ENCODE measurements at places on chromosomes 4 and X.

DNA sequence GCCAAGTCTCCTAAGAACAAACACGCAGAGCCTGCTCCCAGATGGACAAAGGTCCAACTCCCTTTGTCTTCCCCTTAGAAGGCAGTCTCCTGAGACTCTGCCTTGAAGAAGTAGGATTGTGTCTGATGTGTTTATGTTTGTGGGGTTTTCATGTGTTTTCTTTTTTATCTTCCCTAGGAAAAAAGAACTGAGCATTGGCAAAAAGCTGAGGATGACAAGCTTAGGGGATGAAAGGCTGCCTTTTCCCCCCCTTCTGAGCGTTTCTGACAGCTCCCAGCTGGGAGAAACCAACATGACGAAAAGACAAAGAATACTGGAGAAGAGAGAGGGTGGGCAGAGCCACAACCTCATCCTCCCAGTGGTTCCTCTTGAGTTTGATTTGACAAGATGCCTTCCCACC, 181.1 kb downstream of the EVC2 start:
- no peak for DNase-seq

DNA sequence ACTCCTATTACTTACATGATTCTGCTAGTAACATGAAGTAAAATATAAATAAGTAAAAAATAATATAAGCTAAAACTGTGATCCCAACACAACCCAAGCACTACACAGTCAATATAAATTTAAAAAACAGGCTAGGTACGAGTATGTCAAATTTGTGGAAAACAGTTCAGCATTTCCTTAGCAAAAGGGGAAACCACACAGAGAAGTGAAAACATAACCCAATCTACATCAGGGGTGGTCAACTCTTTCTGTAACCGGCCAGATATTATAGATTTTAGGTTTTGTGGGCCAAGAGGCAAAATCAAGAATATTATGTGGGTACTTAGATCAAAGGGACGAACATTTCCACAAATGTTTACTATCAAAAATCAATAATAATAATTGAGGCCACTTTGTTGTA, 70.1 kb downstream of the CHST7 start:
- DNase-seq: no peak

DNA sequence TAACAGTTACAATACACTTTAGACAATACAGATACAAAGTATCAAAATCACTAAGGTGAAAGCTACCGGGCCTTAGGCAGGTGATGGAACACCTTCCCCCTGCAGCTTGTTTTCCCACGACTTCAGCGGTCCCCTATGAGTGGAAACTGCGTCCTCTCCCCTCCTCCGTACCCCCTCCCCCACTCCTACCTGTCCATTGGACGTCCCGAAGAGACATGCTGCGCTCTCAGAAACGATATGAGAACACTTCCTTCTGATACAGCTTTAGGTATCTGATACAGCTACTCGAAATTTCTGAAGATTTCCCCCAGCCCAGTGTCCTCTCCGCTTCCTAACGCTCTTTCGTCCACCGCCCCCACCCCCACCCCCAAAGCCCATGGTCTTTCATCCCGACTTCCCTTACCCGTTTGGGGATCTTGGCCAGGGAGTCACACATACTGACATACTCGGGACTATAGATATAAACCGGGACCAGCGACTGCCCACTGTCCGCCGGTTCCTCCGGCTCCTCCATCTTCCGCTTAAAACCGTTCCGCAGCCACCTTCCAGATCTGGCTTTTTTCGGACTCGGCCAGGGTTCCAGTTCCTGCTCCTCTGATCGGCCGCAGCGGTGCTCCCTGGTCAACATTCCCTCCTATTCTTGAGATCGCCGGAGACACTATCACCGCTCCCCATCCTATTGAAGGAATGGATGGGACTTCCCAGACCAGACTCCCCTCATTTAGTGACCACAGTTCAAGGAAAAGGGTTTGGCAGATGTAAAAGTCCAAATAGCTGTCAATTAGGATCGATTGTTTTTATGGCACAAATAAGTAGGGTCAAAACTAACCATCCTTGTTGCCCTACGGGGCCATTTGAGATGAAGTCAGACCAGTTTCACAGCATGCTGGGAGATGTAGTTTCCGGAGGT, at the start of gene HDAC8:
Gene HDAC8 (minus strand): TSS at position 596 of the 910 bp plus-strand sequence. CDS start 82 bp downstream, at position 514.
- peak; percentile 67 for DNase-seq

- peak; percentile 5 for DNase-seq
Measured at GRCh38 chrX:118655561-118656246, 71.7 kb upstream of the IL13RA1 start.

- no peak for DNase-seq
Measured at GRCh38 chrX:22481436-22481835, 208.7 kb downstream of the CBLL2 start.

DNA sequence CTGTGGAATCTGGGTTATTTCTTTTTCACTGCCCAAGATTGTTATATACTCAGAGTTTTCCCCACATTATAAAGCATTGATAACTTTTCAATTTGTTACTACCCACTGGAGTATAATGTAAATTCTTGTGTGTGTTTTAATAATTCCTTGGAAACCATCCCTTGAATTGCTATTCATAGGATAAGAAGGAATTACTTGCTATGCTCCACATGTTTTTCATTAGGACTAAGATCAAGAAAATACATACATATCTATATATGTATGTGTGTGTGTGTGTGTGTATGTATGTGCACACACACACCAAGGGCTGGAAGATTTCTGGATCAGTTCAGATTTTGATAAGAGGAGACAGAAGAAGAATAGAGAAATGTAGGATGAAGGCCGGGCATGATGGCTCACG, 206.4 kb upstream of the JADE1 start:
- no peak for DNase-seq

DNA sequence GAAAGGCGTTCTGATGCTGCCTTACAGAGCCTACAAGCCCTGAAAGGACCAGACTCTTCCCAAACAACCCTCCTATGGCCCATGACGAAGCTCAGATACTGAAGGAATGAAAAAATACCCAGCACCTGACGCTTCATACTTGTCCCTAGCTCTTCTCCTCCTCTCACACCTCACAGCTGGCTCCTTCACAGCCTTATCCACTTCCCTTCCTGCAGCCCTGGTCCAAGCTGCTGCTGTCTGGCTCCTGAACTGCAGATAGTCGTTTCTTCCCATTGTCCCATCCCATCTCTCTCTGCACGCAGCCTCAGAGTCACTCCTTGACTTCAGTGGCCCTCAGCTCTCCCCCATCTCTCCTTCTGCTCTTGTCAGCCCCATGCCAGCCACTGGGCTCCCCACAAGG, 56.6 kb downstream of the FAM193A start:
- DNase-seq: no peak

GRCh38 chr4:113975578-113975977, 3.9 kb downstream of the ARSJ start:
- DNase-seq: no peak

DNA sequence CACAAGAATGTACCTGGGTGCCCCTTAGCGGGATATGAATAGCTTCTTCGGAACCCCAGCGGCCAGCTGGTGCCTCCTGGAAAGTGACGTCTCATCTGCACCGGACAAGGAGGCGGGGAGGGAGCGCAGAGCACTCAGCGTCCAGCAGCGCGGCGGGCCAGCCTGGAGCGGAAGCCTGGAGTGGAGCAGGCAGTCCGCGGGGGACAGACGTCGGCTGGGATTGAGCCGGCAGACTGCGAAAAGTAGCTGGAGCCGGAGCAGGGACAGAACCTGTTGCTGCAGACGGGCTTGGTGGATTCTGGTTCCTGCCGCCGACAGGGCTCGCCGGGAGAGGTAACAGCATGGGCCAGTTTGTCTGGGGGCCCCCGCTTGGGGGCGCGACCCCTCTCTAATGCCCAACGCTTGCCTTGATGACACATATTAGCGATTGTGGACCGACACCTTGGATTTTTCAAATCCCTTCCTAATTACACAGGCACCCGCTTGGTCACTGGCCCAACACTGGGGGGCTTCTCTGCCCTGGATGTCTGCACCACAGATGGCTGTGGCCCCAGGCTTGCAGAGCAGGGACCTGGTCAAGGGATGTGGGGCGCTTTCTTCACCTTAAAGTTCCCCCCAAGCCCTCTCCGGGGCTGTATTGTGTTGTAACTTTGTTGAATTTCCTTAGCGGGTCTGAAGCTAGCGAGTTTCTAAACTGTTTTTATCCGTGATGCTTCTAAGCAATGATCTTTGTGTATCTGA, at the start of gene NPFFR2:
Gene NPFFR2 (plus strand): TSS at position 133 of the 741 bp plus-strand sequence. CDS start 96,592 bp downstream, outside the sequence.
- no peak for DNase-seq

DNA sequence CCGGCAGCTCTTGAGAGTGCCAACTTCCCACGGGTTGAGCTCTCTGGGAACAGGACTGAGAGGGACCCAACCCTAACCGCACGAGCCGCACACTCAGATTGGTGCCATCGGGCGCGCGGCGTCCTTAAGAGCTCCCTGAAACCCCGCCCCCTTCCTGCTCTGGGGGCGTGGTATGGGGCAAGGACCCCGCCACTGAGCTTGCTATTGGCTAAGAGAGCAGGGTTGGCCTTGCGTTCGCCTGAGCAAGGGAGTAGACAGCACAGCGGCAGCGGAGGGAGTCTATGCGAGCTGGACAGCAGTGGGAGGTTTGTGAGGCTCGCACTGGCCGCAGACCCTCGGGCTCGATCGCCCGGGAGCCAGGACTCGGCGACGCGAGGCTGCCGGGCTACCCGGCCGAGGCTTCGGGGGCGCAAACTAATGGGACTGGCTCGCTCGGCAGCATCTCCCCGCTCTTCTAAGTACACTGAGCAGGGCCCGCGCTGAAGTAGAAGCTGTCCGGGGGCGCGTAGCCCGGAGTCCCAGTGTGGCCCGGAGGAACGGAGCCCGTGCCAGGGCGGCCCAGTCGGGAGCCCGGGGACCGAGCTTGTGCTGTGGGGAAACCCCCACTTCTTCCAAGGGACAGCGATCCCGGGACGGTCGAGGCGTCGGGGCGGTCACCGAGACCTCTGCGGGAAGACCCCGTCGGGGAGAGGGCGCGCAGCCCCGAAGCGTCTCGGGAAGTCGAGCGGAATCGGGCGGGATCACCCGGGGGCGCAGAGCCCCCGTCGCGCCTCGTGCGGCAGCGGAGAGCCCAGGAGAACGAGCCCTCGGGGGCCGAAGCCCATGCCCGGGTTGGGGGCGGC, at the start of gene EFNB1:
Gene EFNB1 (plus strand): TSS at position 282 of the 842 bp plus-strand sequence. CDS start 756 bp downstream, outside the sequence.
- DNase-seq: peak; percentile 92

DNA sequence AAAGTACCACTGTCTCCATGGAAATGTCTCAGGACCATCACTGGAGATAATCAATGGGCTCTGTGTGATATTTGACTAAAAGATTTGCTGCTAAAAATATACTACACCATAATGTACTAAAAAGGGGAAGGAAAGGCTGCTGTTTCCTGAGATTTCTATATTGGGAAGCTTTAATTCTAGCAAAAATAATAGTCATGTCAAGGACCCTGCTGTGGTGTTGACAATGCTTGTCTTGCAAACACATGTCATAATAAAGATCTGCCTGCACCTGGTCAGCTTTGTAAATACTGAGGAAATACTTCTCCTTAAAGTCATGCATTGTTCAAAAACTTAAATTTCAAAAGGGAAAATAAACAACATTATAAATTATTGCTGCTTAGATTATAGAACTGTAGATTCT, 417.9 kb downstream of the GPM6A start:
- DNase-seq: no peak

DNA sequence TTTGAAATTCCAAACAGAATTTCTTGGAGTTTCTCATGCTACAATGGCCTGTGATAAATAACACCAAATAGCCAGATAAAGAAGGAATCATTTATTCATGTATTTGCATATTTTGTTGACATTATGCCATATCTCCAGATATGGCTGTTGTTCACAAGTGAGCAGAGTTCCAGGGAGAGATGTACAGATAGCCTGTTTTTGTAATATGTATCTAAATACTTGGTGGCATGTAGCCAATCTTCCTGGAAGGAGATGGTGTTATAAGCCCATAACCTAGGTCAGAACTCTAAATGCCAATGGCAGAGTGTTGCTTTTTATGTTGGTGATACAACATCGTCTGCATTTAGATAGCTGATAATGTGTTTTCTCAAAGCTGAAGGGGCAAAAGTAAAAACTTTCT, 292.2 kb downstream of the FBXO8 start:
- DNase-seq: no peak

DNA sequence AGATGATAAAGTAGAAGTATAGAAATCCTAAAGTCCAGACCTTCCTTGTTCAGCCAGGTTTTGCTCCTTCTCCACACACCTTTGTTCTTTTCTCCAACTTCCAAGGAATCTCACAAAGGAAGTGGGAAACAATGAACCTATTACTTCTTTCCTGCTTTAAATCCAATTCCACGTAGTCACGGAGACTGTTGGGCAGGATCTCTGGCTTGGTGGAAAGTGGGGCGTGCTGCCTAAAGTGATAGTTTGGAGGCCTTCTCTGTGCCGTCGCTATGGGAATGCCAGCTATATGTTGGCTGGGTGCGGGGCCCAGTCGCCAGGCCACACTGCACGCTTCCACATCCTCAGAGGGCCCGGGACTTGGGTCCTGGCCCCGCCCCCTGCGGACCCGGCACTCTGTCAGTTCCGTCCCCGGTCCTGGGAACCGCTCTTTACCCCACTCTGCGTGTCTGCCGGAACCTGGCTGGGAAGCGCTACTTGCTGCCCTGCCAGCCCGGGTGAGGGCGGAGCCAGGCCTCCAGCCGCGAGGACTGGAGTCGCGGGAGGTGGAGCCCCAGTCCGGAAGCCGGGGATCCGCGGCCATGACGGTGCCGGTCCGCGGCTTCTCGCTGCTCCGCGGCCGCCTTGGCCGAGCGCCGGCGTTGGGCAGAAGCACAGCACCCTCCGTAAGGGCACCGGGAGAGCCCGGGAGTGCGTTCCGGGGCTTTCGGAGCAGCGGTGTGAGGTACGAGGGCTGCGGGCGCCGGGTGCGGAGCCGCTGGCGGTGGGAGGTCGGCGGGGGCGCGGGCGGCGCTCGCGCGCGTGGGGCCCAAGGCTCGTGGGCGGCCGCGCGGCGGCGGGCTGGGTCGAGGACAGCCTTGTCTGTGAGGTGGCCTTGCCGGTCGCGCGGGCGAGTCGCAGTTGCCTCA, at the start of gene MTHFD2L:
Gene MTHFD2L (plus strand): TSS at position 558 of the 905 bp plus-strand sequence. CDS start 21 bp downstream, at position 579.
- DNase-seq: peak; percentile 96

- no peak for DNase-seq
Measured at GRCh38 chr4:27176881-27177280, 316.2 kb downstream of the STIM2 start.

GRCh38 chr4:109691411-109691920, 11.8 kb downstream of the CASP6 start:
- DNase-seq: no peak

DNA sequence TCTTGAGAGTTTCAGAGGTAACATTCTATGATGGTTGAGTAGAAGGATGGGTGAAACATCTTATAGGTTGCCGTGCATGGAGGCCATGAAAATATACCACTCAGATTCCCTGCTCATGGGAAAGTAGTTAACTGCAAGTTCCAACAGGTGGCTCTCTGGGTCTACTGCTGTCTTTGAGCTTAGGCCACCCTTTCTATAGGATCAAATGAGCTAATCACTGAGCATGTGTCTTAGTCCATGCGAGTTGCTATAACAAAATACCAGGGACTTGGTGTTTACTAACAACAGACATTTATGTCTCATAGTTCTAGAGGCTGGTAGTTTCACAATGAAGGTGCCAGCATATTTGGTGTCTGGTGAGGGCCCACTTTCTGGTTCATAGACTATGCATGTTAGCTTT, 144.8 kb upstream of the UNC5C start:
- DNase-seq: no peak

DNA sequence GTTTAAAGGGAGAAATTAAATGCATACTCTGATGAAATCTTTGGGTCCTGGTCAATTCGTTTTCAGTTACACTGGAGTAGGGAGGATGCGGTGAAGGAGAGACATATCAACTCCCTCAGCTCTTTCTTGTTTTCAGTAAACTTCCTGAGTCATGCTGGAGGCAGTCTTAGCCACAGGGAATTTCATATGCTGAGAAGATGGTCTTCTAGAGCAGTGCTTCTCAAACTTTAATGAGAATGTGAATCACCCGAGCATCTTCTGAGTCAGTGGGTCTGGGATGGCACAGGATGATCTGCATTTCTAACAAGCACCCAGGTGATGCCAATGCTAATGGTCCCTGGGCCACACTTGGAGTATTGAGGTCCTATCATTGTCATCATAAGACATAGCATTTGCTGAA, 214.5 kb downstream of the KIT start:
- no peak for DNase-seq
